Activated gamma-delta T cell treated with Interleukin-2 at 50 U/mL for 16 hours (primary cell): ENCODE measurements at places on chromosomes 3 and 15.

GRCh38 chr3:123799544-123800361 lies 84.4 kb downstream of the MYLK start:
- DNase-seq = no peak

- no peak for DNase-seq
Measured at GRCh38 chr15:29942143-29942542, 119.9 kb upstream of the TJP1 start.

DNA sequence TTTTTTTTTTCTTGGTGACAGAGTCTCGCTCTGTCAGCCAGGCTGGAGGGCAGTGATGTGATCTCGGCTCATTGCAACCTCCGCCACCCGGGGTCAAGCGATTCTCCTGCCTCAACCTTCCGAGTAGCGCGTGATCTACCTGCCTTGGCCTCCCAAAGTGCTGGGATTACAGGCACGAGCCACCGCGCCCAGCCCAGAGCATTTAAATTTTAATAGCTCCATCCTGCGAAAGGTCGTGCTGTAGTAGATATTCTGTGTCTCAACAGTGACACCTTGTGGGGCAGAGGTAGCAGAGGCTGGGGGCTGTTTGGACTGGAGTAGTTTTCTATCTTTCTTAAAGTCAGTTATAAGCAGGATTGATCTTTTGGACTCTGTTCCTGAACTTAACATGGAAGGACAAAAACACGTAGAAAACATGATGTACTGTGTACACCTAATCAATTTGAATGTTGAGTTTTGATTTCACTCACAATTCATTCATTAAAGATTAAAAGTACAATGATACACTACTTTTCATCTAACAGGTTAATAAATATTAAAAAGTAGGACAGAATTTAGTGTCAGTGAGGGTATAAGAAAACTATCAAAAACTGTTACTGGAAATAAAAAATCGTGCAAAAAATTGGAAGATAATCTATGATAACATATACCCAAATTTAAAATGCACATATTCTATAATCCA lies 11.0 kb upstream of the PDCD6IP start:
- DNase-seq = peak; percentile 60

- no peak for DNase-seq
Measured at GRCh38 chr3:115239717-115240116, 92.6 kb upstream of the ZBTB20 start.

DNA sequence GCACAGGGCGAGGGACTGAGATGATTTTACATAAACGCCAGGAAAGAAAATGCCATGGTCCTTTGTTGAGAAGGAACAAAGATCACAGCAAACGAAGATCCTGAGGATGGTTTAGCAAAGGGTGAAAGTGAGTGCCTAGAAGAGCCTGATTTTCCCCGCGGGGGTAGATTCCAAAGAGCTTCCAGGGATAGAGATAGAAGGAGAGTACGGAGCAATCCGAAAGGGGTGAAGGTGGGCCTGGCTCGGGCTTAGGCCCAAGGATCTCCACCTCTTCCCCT lies 977 bp downstream of the CDC25A start:
- DNase-seq = no peak

- DNase-seq = no peak
Measured at GRCh38 chr15:70056091-70056680, 41.5 kb downstream of the TLE3 start.

DNA sequence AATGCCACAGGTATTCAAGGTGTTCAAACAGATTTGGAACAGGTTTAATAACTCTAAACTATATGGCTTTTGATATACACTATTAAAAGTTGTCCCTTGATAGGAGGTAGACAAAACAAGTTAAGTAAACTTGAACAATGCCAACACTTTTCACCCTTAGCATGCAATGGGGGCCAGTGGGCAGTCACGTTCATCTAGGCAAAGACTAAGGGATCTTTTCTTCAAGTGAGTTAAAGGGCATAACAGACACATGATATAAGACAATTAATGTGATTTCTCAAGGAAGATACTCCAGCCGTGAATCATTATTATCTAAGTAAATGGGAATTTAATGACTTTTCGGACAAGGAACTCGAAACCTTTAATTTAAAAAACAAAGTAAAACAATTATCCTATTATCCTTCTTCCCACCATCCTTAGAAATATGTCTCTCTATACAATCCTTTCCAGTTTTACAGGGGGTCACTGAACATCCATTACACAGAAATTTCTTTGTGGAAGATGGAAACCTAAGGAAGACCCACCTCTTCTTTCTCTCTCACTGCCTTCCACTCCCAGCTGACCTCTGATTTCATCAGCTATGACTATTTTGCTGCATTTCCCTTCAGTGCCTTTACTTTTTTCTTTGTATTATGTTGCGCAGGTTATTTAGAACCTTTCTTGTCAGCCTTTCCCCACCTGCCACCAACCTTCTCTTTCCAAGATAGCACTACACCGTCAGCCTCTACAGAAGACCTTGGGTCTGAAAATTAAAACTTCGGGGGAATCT lies 1.5 kb downstream of the CLDN1 start:
- no peak for DNase-seq

GRCh38 chr15:45234562-45235235 lies 17.3 kb upstream of the SLC28A2 start:
- DNase-seq = no peak

DNA sequence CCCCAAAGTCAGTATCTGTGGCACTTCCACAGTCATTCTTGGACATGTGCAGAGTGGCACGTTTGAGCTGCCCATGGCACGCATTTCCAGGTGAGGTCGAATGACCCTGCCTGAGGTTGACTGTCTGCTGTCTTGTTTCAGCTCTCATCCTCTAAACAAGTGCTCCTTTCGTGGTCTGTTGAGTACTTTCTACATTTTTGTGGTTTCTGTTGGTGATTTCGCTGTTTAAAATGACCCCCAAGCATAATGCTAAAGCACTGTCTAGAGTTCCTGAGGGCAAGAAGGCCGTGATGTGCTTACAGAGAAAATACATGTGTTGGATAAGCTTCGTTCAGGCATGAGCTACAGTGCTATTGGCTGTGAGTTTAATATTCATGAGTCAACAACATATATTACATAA lies 40.0 kb upstream of the SAMMSON start:
- DNase-seq = no peak

GRCh38 chr3:138463724-138464490 lies 29.5 kb downstream of the ESYT3 start:
- no peak for DNase-seq
